ENCODE measurements at places on chromosomes 11 and 22.

- DNase-seq: peak; percentile 33
These were observed 93.3 kb downstream of the SGSM3 start for GRCh38 chr22:40463683-40464082.

DNA sequence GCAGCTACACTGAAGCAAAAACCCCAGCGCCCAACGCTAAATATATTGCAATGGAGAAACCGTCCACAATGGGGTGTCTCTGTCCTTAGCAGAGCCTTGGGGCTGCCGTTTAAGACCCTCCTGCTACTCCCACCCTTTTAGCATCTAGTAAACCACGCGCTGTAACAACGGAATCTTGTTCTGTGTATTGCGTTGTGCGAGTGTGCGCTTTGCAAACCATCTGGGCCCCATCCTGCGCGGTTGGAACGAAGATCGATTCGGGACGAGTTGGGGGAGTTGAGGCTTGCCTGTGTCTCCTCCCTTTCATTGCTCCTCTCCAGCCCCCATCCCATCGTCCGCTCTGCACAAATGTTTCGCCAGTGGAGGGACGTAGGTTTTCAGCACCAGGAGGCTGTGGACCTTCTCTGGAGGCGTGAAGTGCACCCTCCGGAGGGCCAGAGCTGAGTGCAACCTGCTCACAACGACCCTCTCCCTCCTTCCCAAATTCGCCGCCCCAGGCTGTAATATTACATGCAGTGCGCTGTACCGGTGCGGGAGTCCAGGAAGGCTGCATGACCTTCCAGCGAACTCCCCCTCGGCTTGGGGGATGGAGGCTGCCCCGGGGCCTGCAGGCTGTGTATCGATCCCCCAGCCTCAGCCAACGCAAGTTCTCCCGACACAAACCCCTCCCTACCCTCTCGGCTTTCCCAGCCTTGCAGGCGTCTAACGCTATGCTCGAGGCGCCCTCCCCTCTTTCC is 1.6 kb upstream of the KMT2A start:
- DNase-seq: peak; percentile 42

DNA sequence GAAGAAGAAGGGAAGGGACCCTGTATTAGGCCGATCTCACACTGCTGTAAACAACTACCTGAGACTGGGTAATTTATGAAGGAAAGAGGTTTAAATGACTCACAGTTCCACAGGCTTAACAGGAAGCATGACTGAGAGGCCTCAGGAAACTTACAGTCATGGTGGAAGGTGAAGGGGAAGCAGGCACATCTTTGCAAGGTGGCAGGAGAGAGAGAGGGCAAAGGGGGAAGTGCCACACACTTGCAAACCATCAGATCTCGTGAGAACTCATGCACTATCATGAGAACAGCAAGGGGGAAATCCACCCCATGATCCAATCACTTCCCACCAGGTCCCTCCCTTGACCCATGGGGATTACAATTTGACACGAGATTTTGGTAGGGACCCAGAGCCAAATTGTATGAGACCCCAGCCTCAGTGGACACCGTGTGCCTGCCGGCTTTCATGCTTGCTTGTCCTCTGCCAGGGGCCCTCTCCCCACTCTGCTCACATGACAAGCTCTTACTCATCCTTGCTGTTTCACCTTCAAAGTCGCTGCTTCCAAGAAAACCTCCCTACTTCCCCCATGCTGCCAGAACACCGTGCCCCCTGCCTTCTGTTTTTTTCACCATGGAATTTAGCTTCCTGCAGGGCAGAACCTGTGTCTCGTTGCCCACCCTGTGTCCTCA is 23.3 kb upstream of the PPFIA1 start:
- DNase-seq: no peak

GRCh38 chr11:12523180-12523924 is 146.0 kb downstream of the PARVA start:
- no peak for DNase-seq

DNA sequence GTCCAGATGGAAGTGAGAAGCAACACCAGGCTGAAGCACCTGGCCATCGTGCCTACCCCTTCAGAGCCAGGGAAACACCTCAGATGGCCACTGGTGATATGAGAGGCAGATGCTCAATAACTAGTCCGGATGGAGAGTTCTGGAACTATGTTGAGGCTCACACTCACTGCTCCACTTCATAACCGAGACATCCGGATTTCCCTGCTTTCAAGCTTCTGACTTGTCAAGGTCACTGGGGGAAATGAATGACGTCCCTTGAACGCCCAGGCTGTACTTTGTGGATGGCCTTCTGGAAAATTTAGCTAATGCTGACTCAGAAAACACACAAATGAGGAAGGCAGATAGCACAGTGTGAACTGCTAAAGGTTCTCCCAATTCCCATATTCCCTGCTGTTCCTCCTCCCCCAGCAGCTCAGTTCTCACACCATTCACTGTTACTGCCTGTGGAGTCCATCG is at the start of gene LYVE1:
LYVE1 (minus strand) TSS at position 180 of the 456 bp plus-strand sequence; CDS start at position 47, 133 bp downstream.
- DNase-seq: no peak

GRCh38 chr11:123505546-123506299 is 75.7 kb downstream of the GRAMD1B start:
- DNase-seq: no peak

GRCh38 chr11:76767659-76768058 is 15.5 kb upstream of the TSKU start:
- DNase-seq: no peak

GRCh38 chr11:64429970-64430369 is 71.0 kb downstream of the RPS6KA4 start:
- no peak for DNase-seq

GRCh38 chr22:49587421-49587820 is 240.3 kb downstream of the BRD1 start:
- DNase-seq: no peak

DNA sequence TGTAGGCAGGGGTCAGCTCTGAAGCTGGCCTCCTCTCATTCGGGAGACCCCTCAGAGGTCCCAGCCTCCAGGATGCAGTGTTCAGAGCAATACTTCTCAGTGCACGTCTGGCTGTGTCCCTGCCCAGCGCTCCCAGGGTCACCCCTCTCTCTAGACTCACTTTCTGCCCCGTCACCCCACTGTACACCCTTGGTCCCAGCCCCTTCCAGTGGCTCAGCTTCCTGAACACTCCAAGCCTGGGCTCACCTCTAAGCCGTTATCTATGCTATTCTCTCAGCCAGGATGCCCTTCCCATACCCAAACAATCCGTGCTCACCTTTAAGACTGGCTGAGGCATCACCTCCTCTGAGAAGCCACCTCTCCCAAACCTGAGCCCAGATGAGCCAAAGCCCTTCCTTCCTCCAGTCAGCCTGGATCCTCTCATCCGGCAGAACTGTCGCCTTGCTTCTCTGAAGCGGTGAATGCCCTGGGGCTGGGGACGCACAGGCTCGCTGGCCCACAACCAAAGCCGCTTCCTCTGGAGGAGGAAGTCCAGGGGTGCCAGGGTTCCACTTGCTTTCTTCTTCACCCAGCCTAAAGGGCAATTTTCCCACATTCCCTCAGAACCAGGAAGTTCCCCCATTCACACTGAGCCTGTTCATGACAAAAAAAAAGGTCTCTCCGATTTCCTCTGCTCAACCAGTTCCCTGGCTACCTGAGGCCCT is 13.7 kb upstream of the CDKN1C start:
- DNase-seq: no peak

- DNase-seq: no peak
These were observed 14.3 kb downstream of the ARFGAP3 start for GRCh38 chr22:42842658-42843370.

GRCh38 chr11:113488931-113489351 is 13.7 kb upstream of the DRD2 start:
- no peak for DNase-seq

DNA sequence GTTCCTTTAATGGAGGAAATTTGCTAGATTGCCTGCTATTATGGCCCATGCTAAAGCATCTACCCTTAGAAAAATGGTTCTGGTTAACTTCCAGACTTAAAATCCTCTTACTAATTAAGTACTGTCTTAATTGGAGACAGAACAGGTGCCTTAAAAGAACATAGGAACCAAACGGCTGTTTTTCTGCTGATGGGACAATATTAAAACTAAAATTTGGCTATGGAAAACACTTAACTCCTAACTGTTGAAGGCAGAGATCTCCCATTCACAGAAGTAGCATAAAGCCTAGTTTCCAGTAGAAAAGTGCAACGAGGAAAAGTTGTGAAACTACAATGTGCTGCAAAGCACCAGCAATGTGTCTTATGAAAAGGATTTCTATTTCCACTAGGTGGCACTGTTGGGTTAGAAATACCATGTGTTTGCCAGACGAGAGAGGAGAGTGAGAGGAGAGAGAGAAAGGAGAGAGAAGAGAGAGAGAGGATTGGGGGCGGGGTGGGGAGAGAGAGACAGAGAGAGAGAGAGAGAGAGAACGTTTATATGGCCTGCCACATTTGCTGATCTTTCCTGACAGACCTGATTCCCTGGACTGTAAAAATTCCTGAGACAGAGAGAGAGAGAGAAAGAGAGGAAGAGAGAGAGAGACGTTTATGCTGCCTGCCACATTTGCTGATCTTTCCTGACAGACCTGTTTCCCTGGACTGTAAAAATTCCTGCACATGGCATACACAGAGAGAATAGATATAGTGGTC is 51.5 kb downstream of the FAM181B start:
- no peak for DNase-seq

- DNase-seq: no peak
These were observed 64.6 kb downstream of the MYEOV start for GRCh38 chr11:69358398-69359020.

DNA sequence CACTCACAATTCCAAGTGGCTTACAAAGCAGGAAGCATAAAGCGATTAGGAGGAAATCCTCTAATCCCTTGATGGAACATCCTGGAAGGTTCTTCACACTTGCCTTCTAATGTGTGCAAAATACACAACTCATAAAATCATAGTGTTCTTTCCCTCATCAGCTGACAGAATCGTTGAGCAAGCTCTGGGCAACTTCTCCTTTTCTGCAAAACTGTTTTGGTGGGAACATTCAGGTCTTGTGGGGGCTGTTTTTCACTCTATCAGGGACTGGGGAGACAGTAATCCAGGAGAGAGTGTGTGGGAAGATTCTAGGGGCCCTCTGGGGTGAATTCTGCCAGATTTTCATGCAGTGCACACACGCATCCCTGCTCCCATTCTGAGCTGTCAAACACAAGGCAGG is 53.2 kb downstream of the IRAG1 start:
- DNase-seq: no peak

DNA sequence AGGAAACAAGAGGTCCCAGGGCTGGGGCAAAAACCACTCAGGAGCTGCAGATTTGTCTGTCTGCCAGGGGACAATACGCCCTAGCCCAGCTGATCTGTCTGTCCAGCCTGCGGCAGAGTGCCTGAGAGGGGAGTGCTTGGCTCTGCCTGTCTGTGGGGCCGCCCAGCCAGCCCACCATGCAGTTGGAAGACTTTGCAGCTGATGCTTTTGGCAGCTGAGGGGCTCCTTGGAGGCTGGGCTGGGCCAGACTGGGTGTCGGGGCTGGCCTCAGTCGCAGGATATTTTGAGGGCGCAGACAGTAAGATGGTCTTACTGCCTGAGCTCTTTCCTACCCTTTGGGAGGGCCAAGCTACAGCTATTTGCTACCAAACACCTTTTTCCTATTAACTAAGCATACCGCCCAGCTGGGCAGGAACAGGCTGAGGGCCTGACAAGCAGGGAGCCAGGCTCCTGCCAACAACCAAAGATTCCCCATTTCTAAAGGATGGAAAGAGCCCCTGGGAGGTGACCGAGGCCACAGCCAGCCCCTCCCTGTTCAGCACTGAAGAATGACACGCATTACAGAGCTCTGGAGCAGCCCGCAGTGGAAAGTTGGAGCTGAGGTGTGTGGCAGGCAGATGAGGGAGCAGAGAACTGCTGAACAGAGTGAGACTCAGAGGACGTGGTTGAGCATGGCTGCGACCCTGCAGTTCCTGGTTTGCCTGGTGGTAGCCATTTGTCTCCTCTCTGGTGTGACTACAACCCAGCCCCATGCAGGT is at the start of gene FAM180B:
FAM180B (plus strand) TSS at position 581 of the 758 bp plus-strand sequence; CDS start at position 672, 91 bp downstream.
- DNase-seq: no peak

- DNase-seq: no peak
These were observed 13.1 kb downstream of the MLC1 start for GRCh38 chr22:50072167-50072555.

- DNase-seq: no peak
These were observed 16.6 kb downstream of the APIP start for GRCh38 chr11:34899633-34900016.

GRCh38 chr22:17974703-17975372 is 49.5 kb downstream of the MICAL3 start:
- no peak for DNase-seq

GRCh38 chr11:124115782-124116616 is 749 bp downstream of the VWA5A start:
- no peak for DNase-seq

DNA sequence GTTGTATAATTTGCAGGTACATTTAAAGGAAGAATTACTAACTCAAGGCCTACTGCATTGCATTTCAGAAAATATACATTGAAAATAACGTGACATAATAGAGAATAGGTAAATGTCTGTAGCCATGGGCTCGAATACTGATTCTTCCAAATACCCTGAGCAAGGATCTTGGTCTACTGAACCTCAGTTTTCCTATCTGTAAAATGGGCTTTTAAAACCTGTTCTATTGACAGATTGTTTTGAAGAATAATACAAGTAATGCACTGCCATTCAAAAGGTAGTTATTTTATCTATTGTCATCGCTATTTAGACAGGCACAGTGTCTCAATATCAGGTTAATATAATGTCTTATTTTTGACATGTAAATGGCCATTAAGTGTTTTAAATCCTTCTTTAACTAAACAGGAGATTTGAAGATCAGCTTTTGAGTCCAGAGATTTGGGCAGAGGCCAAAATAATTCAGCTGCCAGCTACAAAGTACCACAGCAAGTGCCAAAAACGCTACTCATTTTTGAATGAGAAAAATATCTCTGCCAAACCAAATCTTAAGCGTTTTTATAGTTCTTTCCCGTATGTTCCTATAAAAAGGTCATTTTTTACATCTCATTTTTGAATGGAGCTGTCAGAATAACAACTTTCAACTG is 56.7 kb downstream of the CTSC start:
- DNase-seq: no peak

DNA sequence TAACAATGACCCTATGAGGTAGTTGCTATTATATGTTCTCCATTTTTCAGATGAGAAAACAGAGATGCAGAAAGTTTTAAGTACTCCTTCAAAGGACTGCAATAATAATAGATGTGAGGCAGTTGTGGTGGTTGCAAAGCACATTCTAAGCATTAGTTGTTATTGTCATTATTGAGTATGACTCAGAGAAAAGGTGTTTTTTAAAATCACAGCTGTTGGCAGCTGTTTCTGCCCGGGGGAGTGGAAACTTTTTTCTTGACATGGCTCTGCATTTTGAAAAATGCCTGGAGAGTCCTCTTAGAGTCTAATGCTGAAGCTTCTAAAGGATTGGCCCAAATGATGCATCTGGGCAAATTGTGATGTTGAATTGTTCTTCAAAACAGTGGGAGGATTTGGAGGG is 244.5 kb upstream of the MPPED2 start:
- no peak for DNase-seq

GRCh38 chr22:37807410-37808293 is at the start of gene GCAT:
Gene GCAT (plus strand): TSS chr22:37807934. CDS start chr22:37807968, 34 bp downstream.
- peak; percentile 62 for DNase-seq
